ENCODE measurements at places on chromosomes 16 and 17.

DNA sequence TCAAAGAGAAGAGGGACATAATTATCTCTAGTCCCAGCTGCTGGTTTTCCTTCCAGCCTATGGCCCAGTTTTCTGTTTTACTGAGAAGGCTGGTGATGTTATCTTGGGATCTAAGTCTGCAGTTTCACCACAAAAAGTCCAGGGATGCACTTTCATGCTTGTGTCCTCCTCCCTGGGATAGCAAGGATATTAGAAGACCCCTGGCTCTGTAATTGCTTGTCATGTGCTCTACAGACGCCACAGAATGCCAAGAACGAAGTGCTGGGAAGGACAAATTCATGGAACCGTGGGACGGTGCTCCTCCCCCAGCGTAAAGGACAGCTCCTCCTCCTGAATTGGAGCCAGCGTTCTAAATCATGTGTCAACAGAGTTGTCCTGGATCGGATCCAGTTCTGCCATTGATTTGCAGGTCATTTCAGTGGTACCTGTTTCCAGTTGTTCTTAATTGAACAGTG, 8.6 kb downstream of the MAPT start:
- DNase-seq, result no peak

DNA sequence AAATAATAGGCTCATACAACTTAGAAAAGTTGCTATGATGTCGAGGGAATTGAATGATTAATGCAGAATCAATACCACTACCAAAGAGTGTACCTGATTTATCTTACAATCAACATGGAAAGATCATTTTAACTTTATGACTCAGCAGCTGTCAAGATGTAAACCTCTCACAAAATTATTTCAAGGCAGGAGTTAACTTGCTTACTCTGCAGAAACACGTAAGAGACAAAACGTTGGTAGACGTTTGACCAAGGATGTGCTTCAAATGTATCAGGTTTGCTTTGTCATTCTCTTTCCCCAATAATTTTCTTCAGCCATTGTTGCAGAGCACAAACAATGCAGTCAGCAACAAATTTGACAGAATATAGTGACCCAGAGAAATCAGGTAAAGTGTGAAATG, 415.8 kb upstream of the KIF2B start:
- DNase-seq, result no peak

DNA sequence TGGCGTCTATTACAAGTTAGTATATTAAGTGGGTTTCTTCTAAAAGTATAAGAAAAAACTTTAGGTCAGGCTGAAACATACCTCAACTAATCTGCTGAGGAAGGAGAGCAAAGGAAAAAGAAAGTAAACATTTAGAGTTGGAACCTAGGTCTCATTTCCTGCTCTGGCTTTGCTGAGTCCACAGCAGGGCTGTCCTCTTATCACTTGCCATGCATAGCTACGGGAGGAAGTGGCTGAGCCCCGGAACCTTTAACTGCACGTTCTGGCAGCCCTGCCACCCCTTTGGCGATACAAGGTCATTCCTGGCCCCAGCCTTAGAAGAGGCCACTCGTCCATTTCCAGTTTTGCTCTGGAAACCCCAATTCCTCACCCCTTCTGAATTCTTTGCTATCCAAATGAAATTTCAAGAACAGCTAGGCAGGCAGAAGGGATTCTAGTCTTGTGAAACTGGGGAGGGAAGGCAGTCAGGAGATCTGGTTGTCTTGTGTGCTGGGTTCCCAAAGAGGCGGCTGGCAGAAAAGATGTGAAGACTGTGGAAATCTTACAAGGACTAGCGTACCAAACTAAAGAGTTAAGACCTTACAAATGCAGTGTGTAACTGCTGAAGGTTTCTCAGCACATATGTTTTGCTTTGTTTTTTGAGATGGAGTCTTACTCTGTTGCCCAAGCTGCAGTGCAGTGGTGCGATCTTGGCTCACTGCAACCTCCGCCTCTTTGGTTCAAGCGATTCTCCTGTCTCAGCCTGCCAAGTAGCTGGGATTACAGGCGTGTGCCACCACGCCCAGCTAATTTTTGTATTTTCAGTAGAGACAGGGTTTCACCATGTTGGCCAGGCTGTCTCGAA, 19.1 kb downstream of the WIPI1 start:
- no peak for DNase-seq

DNA sequence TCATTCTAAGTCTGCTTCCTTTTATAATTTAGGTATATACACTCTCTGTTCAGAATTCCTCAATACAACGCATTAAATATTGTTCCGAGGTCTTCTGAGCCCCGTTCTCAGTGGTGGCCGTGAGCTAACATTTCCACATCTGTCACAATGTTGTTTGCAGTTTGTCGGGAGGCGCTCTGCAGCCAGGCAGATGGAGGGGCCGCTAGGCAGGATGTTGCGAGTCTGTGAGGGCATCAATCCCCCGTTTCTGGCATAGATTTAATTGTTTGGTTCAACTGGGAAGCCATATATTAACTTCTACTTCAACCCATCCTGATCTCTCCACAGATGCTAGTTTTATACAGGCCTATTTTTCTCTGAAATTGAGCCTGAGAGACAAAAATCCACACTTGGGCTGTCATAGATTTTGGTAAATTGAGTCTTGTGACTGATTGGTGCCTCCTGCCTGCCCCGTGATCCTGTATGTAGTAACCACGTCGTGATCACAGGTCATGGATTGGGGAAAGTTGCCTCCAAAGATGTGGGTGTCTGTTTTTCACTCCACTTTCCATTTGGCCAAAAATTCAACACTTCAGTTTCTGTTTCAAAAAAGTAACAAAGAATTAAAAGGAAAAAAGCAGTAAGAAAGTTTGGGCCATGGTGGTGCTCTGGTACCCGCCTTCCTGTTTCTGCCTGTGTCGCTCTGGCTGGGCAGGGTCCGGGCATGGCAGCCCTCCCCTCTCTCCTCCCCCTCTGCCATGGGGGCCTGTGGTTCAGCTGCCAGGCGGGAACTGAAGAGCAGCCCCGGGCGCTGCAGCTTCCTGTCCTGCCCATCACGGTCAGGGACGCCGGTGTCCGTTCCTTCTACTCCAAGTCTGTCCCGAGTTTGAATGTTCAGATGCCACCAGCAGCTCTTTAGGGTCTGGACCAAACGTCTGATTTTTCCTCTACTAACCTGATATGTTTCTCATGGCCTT, 41.5 kb downstream of the RPTOR start:
- no peak for DNase-seq

DNA sequence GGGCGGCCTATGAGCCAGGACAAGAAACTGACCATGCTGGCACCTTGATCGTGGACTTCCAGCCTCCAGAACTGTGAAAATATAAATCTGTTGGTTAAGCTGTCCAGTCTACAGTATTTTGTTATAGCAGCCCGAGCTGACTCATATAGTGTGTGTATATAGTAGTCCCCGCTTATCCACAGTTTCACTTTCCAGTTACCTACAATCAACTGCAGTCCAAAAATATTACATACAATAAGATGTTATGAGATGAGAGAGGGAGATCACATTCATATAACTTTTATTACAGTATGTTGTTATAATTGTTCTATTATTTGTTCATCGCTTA, 4.9 kb downstream of the MT3 start:
- no peak for DNase-seq

GRCh38 chr16:11225677-11226549, 30.1 kb downstream of the SOCS1 start:
- DNase-seq, result no peak

DNA sequence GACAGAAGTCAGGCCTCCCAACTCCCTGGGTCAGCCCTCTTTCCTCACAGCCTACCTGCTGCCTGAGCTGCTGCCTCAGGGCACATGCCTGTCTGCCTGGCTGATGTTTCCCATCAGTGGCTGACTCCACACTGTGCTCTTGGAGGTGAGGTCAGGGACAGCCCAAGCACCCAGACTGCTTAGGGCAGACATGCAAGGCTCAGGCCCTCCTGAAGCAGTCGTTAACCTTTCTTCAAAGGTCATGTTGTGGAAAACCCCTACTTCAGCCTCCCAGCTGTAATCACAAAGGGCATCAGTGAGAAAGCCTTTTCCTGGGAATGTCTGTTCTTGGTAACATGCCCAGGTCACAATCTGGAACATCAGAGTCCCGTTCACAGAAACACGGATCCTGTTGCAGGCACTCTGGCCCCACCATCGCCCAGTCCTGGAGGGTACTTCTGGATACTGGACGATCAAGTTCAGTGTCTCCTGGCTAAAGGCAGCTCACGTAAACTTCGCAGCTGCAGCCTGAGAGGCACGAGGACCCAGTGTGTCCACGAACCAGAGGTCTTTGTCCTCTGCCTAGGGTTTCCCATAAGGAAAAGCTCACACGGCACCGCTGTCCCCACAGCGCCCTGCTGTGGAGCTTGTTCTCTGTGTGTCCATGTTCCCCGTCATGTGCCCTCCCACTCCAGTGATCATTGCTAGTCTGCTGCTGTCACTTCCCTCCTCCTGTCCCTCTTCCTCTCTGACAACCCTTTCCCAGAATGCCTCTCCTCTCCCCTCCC, 54.9 kb downstream of the GNAO1 start:
- no peak for DNase-seq

GRCh38 chr16:54175169-54175551, 111.4 kb downstream of the IRX3 start:
- no peak for DNase-seq

DNA sequence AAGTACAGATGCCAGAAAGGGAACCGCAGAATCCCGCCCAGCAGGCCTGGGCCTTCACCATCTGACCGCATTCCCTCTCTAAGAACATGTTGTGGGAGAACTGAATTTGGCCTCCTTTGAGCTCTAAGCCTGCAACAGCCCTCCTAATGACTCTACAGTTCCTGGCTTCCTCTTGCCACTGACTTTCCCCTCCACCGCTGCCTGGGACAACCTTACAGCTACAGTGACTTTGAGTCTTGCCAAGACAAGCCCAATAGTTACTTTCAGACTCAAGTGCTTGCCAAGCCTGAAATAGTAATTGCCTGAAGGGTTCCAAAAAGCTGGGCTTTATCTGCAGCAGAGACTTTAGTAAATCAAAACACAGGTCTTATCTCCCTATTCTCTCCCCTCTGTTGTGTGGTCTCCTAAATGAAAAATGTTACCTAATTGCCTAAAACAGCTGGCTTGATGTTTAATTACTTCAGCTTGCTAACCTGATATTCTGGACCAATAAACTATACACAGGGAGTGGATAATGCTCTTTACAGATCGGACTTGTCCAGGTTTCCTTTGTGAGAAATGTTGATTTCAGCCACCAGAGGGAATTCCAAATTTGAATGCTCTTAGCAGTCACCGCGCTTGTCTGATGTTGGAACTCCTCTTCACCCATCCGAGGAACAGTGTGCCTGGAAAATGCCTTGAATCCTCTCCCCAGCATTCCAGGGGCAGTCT, 85.1 kb upstream of the TBX2 start:
- DNase-seq, result no peak

- no peak for DNase-seq
Measured at GRCh38 chr17:15970500-15970899, 25.6 kb downstream of the ADORA2B start.

- no peak for DNase-seq
Measured at GRCh38 chr16:79062821-79063220, 537.7 kb downstream of the MAF start.

- DNase-seq, result no peak
Measured at GRCh38 chr17:54418467-54418866, 482.2 kb upstream of the TOM1L1 start.

DNA sequence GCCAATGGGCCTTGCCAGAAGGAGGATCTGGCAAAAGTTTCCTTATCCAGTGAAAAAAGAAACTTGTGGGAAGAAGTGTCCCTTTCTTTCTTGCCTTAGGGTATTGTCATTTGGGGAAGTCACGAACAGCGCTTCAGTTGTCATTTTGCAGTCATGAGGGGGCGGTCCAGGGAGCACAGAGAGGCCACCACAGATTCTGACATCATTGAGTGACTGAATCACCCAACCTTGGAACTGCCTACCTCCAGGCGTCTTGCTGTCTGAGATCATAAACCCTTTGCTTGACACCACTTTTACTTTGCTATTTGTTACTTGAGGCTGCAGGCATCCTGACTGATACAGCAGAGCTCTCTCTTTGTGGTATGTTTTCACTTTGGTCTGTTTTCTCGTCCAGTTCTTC, 3.1 kb upstream of the WSCD1 start:
- DNase-seq, result no peak

DNA sequence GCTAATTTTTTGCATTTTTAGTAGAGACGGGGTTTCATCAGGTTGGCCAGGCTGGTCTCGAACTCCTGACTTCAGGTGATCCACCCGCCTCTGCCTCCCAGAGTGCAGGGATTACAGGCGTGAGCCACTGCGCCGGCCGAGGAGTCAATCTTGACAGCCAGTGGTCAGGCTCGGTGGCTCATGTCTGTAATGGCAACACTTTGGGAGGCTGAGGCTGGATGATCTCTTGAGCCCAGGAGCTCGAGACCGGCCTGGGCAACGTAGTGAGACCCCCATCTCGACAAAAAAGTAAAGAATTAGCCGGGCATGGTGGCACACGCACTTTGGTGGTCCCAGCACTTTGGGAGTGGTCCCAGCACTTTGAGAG, 608 bp upstream of the PGS1 start:
- no peak for DNase-seq

DNA sequence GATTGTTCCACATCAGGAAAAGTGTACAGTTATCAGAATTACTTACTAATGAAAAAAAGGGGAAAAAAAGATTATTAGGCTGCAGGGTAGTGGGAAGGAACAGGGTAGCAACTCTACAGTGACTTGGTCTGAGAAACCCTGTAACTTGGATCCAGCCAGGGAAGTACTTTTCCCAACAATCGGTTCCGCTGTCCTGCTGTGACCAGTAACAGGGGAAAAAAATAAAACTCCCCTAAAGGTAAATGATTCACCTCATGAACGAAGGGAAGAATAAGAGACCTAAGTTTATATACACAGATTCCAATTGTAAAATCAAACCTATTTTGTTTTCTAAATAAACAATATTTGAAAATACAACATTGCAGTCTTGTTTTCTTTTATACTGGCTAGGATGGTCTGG, 189.9 kb downstream of the WWOX start:
- DNase-seq, result no peak
